Non-pigmented ciliary epithelial cell (primary cell): ENCODE measurements at places on chromosomes 3 and 15.

GRCh38 chr3:10206166-10206511 lies 41.4 kb downstream of the IRAK2 start:
- no peak for DNase-seq

GRCh38 chr3:122101646-122102045 lies 46.5 kb downstream of the CD86 start:
- peak; percentile 24 for DNase-seq

GRCh38 chr15:51830276-51830806 lies 888 bp downstream of the TMOD3 start:
- no peak for DNase-seq

- no peak for DNase-seq
Measured at GRCh38 chr15:70478251-70478990, 284.9 kb downstream of the UACA start.

DNA sequence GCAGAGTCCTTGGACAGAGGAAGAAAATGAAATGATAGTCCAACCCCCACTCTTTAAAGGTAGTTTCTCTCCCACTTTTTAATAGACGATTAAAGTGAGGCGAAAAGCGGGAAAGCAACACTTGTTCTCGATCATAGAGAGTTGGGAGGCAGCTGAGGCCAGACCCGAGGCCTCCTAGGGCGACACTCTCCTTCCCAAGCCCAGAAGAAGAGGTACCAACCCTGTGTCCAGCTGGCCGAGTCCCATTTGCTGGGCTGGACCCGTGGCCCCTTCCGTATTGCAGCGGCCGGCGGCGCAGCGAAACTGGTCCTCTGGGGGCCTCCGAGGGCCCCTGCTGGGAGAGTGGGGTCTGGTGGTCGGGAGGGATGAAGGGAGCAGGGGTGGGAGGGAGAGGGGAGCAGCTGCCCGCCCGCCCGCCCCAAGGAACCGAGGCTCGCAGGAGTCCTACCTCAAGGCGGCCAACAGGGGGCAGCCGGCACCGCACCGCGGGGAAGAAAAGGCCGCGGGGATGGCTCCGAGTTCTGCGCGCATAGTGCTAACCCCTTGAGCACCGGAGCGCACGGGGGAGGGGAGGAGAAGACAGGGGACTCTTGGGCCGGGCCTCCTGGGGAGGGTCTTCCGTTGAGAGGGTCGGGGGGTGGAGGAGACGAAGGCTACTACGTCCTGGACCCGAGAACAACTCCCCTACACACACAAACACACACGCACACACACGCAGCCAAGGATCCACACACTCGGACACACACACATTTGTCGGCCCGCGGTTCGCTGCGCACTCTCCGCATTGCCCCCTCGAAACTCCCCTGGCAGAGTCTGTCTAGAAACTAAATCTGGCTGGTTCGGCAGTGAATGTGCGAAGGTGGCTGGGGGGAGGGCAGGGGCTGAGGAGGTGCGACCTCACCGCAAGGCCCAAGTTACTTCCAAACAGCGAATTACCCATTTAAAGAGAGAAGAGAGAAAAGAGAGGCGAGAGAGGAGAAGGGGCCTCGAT lies 2.0 kb downstream of the WNT5A start:
- no peak for DNase-seq

DNA sequence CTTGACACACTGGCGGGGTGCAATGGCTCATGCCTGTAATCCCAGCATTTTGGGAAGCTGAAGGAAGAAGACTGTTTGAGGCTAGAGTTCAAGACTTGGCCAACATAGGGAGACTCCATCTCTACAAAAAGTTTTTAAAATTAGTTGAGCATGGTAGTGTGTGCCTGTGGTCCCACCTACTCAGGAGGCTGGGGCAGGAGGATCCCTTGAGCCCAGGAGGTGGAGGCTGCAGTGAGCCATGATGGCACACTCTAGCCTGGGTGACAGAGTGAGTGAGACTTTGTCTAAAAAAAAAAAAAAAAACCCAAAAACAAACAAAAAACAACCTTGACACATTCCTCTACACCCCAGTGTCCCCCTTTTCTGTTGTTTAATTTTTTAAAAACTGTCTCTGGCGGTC lies 4.0 kb upstream of the ITPKA start:
- no peak for DNase-seq

DNA sequence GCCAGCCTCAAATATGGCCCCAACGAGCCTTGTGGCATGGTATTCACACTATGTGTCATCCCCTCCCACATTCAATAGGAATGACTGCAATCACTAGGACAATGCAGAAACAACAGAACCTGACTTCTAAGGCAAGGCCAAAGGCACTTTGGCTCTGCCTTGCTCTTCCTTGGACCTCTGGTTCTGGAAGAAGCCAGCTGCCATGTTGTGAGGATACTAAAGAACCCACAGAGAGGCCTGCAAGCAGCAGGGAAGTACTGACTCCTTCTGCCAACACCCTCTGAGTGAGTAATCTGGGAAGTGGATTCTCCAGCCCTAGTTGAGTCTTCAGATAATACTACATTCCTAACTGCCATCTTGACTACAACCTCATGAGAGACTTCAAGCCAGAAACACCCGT lies 64.7 kb downstream of the ADAMTS9 start:
- DNase-seq = no peak

GRCh38 chr15:74664028-74664616 lies 31.7 kb downstream of the EDC3 start:
- DNase-seq = no peak

GRCh38 chr3:172746475-172746874 lies 4.1 kb upstream of the ECT2 start:
- DNase-seq = no peak

DNA sequence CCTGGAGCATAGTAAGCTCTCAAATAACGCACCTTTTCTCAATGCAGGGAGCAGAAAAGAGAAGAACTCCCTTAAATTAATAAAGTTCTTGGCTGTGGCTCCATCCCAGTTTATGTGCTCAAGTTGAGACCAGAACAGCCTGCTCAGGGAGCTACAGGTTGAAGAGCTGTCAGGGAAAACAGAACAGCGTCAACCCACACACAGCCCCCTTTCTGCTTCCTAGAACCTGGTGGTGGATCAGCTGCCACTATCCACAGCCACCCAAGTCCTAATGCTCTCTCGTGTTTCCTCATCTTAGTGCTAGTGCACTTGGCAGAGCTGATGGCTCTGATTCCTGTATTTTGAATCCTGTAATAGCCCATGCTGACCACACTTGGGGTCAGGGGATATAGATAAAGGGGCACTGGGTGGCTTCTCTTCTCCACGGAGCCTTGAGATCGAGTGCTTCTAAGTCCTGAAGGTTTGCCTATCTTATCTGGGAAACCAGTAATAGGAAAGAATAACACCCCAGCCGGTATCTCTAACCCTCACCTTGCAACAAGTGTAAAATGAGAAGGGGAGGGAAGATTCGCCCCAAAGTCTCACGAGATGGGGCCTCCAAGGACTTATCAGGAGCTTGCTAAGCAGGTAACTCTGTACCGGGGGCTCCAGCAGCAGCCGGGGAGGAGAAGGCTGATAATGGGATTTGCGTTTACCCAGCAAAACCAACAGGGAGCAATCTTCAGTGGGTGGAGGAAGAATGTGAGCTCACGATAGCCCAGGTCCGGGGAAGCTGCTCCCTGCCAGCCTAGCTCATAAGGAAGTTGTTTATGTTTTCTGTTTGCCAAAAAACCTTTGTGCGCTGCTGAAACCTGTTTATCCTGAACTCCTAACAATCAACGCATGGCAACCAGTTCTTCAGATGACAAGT lies 136.2 kb upstream of the ICE2 start:
- no peak for DNase-seq

GRCh38 chr3:113927556-113927955 lies 20.3 kb upstream of the ZDHHC23 start:
- no peak for DNase-seq

DNA sequence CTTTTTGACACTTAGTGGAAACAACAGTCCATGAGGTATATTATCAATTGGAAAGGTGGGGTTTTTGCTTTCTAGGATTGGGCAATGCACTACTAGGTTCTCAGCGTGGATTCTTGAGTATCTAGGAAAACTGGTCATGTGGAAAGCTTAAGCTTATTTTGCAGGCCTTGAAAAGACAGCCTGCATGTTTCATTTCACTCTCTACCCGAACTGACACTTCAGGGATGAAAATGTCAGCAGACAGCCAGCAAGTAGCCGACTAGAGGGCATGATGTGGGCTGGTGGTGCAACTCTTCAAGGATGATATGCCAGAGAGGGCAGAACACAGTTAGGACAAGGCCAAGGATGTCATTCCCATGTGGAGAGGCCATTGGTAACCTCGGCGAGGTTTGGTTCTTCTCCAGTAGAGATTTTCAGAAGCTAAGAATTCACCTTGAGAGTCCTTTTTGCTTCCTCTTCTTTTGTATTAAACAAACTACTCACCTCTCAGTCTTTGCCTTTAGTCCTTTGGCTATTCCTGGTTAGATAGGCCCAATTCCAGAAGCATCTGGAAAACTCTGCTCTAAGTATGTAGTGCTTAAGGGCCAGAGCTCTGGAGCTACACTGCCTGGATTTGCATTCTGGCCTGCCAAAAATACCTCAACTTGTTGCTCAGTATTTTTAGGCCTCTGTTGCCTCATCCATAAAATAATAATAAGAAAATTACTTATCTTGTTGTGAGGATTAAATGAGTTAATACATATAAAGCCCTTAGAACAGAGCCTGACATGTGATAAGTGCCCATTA lies 17.9 kb downstream of the LPP start:
- DNase-seq = no peak

DNA sequence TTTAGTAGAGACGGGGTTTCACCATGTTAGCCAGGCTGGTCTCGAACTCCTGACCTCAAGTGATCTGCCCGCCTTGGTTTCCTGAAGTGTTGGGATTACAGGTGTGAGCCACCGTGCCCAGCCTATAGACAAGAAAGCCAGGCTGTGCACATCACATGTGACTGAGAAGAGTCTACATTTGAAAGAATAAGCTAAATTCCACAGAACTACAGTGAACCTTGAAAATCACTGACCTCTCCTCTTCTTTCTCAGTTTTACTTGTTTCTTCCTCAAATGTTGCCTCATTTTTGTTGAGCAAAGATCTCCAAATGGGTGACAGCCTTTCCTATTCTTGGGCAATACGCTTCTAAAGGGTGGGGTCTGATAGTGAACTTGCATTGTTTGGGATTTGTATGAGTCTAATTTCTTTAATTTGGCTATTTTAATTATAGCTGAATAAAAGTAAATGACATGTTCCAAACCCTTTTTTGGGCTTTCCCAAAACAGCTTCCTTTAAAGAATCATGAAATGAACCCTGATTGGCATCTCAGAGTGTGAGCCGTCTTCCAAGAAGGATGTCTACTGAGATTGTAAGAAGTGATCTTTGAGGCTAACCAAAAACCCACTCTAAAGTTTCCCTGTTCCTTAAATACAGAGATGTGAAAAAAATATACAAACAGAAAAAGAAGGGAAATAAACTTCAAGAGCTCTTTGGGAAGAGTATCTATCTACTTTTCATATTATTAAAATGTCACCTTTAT lies 21.6 kb upstream of the SPTBN5 start:
- DNase-seq = no peak

DNA sequence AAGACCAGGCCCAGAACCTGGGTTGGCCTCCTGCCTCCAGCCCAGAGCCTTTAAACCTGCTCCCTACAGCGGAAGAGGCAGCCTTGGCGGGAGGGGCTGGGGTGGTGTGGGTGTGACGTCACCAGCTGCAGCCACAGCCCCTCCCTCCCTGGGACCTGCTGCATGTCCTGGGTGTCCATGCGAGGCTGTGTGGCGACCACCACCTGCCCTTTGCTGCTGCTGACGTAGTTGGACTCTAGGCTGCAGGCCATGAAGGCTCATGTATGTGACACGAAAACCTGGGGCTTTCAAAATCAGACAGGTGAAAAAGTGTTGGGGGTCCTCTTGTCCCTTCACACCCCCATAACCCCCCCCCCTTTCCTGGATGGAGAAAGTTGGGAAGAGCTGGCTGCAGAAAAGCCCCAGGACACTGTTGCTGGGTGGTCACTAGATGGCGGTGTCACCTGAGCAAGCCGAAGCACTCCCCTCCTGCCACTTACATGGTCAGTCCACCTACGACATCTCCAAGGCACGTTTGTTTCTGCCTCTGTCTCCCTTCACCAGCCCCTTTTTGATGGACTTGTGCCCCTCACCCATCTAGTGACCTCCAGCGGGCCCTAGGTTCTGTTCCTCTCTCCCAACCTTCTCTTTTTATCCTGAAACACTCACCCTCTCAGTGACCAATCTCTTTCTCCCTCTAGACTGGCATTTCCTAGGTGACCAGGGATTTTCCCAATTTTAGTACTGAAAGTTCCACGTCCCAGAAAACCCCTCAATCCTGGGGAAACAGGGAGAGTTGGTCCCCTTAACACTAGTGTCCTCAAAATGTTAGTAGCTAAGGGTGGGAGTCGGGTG lies 35.2 kb downstream of the SLC6A20 start:
- peak; percentile 23 for DNase-seq

DNA sequence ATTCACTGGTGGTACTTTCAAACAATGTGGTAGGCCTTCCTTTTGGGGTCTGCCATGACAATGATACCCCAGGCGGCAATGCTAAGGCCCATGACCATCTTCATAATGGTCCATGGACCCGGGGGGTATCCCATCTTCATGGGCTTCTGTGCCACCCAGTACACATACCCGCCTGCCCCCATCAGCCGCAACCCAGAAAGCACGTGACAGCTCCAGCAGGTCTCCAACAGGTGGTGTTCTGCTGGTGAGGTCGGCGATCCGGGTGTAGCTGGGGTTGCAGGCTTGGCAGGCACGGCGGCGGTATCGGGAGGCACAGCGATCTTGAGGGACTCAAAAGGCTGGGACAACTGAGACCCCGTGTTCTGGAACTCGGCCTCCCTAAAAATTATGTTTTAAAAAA lies 214.5 kb downstream of the SNRPN start:
- DNase-seq = no peak

DNA sequence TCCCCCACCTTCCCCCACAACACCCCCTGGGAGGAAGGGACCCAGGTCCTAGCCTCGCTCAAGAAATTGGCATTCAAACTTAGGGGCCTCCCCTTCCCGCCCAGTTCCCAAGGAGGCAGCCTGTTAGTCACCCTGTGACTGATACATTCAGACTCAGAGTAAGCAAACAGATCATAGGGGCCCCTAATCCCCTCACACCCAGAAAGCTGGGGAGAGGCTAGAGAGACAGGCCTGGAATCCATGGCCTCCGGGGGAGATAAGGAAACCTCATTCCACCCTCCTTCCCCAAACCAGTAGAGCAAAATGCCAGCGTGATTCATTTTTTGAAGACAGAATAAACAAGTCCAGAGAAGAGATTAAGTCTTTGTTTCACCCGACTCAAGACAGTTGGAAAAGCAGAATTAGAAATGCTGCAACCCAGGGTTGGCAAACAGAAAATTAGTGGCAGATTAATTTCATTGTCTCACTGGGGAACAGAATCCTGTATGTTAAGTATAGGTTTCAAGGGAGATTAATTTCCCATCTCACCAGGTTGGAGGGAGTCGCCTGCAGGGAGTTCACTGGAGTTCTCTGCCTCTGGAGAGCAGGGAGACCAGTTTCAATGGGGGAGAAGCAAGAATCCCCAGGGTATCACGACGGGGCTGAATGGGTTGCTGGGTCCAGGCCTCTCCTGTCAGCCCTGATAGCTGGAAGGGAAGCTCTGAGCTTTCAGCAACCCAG lies 268.3 kb downstream of the UACA start:
- DNase-seq = peak; percentile 95
